Hepatocyte (in vitro differentiated cells): ENCODE measurements at places on chromosomes 16 and 17. TPM values are rescaled to one million over a fixed set of nuclear protein-coding genes. Genes with fewer than 3 reads are reported as not detected.

The ABAT gene
- 18.8 and 31.2 TPM in 2 replicates for polyA plus RNA-seq

The ZNF768 gene
- polyA plus RNA-seq: 19.9 and 25.2 TPM in 2 replicates

- no peak for DNase-seq
- no peaks in the 10 kb centered on the region for H3K4me1 ChIP-seq
- no peak overlapping the region for H3K27ac ChIP-seq
- H3K27me3 ChIP-seq: peaks cover 5% of the 10 kb centered on the region
- no peaks in the 10 kb centered on the region for H3K36me3 ChIP-seq
Observed at GRCh38 chr16:82761858-82762257, 135.1 kb downstream of the CDH13 start.

GRCh38 chr16:76577003-76577402 is 299.8 kb downstream of the CNTNAP4 start:
- no peaks in the 10 kb centered on the region for H3K36me3 ChIP-seq
- no peak overlapping the region for H3K4me3 ChIP-seq
- H3K4me1 ChIP-seq: peaks cover 8% of the 10 kb centered on the region
- H3K27ac ChIP-seq: no peak overlapping the region
- no peak for DNase-seq
- H3K27me3 ChIP-seq: no peaks in the 10 kb centered on the region

- no peaks in the 10 kb centered on the region for H3K36me3 ChIP-seq
- no peak overlapping the region for H3K4me3 ChIP-seq
- no peak overlapping the region for H3K27ac ChIP-seq
- H3K27me3 ChIP-seq: peaks cover 10% of the 10 kb centered on the region
- H3K4me1 ChIP-seq: no peaks in the 10 kb centered on the region
Observed at GRCh38 chr17:73942703-73943415, 260.6 kb upstream of the RPL38 start.

- no peak overlapping the region for H3K27ac ChIP-seq
- DNase-seq: no peak
- H3K36me3 ChIP-seq: no peaks in the 10 kb centered on the region
- no peak overlapping the region for H3K4me3 ChIP-seq
Observed at GRCh38 chr17:38322897-38323296, 20.9 kb downstream of the GPR179 start.

DNA sequence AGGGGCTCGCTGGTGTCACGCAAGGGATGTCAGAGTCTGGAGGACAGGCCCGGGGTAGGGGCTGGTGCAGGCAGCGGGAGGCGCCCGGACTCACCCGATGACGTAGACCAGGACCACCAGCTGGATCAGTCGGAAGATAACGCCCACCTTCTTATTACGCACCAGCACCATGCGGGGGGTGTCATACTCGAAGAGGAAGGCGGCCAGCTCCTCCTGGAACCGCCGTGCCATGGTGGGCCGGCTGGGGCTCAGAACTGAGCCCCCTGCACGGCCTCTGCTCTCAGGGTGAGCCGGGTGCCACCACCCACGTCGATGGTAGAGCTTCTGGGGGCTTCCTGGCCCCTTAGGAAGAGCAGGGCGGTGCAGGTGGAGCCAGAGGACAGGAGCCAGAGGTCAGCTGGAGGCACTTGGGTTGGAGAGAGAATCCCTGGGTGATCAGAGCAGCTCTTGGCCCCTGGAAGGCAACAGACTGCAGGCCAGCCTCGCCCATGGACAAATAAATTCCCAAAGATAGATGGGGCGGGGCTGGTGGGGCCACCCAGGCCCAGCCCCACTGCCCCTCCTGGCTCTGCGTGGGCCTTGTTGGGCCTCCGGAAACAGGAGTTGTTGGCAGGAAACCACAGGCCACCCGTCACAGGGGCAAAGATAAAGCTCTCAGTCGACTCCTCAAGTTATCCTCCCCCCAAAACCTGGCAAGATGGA is at the start of gene P2RX1:
P2RX1 (minus strand) TSS at position 471 of the 702 bp plus-strand sequence; CDS start at position 231, 240 bp downstream.
- H3K36me3 ChIP-seq: no peaks in the 10 kb centered on the region
- H3K27ac ChIP-seq: no peak within 1 kb of the TSS
- peaks cover 17% of the 10 kb centered on the region for H3K4me1 ChIP-seq
- no peak within 1 kb of the TSS for H3K4me3 ChIP-seq
- DNase-seq: no peak
- no peaks in the 10 kb centered on the region for H3K27me3 ChIP-seq

DNA sequence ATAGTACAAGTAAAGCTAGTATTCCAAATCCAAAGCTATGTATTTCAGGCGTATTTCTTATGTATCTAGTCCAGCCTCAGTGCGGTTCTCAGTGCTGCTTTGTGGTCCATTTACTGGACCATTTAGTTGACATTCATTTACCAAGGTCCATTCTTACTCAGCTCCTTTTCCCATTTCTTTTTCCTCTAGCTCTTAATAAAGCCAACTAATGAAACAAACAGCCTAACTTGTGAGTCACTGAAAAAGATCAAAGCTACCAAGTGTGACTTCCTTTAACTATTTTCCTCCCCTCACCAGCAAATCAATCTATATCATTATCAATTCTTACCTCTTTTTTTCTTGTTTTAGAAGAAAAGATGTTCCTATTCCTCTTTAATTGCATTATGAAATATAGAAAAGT is 64.0 kb downstream of the CYB561 start:
- H3K27ac ChIP-seq: no peak overlapping the region
- no peaks in the 10 kb centered on the region for H3K27me3 ChIP-seq
- no peaks in the 10 kb centered on the region for H3K4me1 ChIP-seq
- DNase-seq: no peak
- no peaks in the 10 kb centered on the region for H3K36me3 ChIP-seq

- H3K36me3 ChIP-seq: no peaks in the 10 kb centered on the region
- H3K27ac ChIP-seq: no peak overlapping the region
- H3K27me3 ChIP-seq: no peaks in the 10 kb centered on the region
Observed at GRCh38 chr17:83192161-83192788, 112.9 kb downstream of the METRNL start.

- H3K4me3 ChIP-seq: no peak overlapping the region
- no peaks in the 10 kb centered on the region for H3K4me1 ChIP-seq
- H3K36me3 ChIP-seq: no peaks in the 10 kb centered on the region
- peaks cover 15% of the 10 kb centered on the region for H3K27me3 ChIP-seq
- peak; percentile 74 for DNase-seq
Observed at GRCh38 chr17:48307814-48308411, 122.1 kb downstream of the SKAP1 start.

GRCh38 chr17:73654241-73654640 is 10.0 kb upstream of the SDK2 start:
- H3K27ac ChIP-seq: no peak overlapping the region
- H3K4me1 ChIP-seq: no peaks in the 10 kb centered on the region
- H3K36me3 ChIP-seq: no peaks in the 10 kb centered on the region
- no peak for DNase-seq
- peaks cover 7% of the 10 kb centered on the region for H3K27me3 ChIP-seq

DNA sequence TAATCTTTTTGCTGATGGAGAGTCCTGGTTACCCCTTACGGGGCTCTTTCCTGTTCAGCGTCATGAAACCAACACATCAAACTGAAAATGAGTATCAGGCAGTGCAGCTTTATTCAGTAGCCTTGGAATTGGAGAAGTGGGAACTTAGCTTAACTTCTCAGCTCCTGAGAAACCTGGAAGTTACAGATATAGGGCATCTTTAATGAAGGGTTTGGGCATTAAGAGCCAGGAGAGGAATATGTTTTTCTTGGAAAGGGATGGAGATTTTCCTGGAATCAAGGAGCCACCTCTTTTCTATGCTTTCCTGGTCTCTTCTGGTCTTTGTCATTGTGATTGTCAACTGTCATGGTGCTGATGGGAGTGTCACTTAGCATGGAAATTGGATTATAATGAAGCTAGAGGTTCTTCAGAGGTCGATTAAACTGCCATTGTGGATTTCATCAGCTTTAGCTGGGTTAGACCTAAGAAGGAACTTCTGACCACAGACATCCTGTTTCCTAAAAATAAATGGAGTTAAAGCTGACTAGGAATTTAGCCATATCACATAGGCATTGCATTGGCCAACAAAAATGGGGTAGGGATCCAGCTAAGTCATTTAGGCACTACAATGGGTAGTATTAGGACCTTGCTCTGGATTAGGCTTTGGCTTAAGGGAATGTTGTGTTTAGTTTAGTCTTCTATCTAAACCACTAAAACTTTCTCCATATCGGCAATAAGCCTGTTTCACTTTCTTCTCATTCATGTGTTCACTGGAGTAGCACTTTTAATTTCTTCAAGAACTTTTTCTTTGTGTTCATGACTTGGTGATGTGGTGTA is 186.4 kb downstream of the BCAS3 start:
- H3K27me3 ChIP-seq: no peaks in the 10 kb centered on the region
- no peak overlapping the region for H3K27ac ChIP-seq
- H3K4me3 ChIP-seq: no peak overlapping the region
- H3K4me1 ChIP-seq: no peaks in the 10 kb centered on the region
- DNase-seq: no peak
- H3K36me3 ChIP-seq: no peaks in the 10 kb centered on the region

The IL21R gene
- polyA plus RNA-seq: not detected in 2 replicates

The TBC1D3 gene
- not detected in 2 replicates for polyA plus RNA-seq

DNA sequence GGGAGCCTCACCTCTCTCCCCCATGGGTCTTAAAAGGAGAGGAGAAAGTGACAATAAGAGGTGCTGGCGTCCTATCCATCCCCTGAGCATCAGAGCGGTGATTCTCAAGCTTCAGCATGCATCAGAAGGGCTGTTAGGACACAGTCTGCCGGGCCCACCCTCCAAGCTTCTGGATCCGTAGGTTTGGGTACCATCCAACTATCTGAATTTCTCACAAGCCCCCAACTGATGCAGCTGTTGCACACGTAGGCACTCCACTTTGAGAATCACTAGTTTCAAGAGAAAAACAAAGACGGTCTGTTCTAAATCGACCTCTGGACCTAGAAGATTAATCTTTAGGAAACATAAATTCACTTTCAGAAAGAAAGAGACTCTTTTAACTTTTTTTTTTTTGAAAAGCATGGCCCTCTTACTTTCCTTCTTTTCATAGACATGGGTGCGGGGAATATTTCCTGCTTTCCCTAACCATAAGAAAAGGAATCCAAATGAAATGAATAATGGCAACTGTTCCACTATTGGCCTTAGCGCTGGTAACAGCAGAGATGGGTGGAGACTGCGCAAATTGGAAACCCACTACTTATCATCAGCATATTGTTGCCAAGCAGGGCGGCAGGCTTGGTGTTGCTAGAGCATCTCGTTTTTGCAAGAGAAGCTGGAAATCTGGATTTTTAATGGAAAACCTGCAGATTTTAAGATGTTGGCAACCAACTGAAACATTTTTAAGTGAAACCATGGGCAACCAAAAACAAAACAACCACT is 144.4 kb downstream of the GAS7 start:
- H3K27me3 ChIP-seq: no peaks in the 10 kb centered on the region
- no peak overlapping the region for H3K4me3 ChIP-seq
- DNase-seq: no peak
- no peak overlapping the region for H3K27ac ChIP-seq
- no peaks in the 10 kb centered on the region for H3K36me3 ChIP-seq

The CLDN7 gene
- 290 and 341 TPM in 2 replicates for polyA plus RNA-seq

The GPR179 gene
- polyA plus RNA-seq: 0.19 TPM in 1 of 2 replicates, not detected in the other
